SIG-M5 (cell line): ENCODE measurements at places on chromosomes 4 and X.
A peak's percentile ranks its signal among the peaks of the same experiment; 100 is the strongest.

GRCh38 chrX:130851569-130851968 is 51.4 kb downstream of the ENOX2 start:
- no peak for DNase-seq

DNA sequence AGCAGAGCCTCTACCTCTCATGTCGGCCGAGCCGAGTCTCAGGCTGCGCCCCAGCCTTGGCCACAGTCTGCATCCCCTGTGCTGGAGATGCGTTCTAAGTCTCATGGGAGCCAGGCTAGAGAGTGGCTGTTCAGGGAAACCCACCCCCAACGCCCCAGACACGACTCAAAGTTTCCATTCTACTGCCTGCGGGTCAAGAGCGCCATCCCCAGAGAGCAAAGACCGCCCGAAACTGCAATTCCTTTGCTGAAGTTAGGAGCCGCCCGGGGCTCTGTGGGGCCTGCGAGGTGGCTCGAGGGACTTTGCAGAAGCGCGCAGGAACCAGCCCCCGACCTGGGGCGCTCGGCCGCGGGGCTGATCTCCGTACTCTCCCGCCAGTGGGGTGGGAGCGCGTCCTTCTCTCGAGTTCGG is 10.0 kb upstream of the ELF4 start:
- DNase-seq, result no peak

GRCh38 chr4:37964734-37965457 is 4.7 kb downstream of the PTTG2 start:
- no peak for DNase-seq

GRCh38 chr4:103915224-103915869 is 195.6 kb upstream of the TACR3 start:
- DNase-seq, result no peak

GRCh38 chrX:2627272-2627867 is 63.7 kb upstream of the CD99 start:
- no peak for DNase-seq

GRCh38 chrX:41785685-41786084 is 61.7 kb downstream of the GPR82 start:
- DNase-seq, result no peak

DNA sequence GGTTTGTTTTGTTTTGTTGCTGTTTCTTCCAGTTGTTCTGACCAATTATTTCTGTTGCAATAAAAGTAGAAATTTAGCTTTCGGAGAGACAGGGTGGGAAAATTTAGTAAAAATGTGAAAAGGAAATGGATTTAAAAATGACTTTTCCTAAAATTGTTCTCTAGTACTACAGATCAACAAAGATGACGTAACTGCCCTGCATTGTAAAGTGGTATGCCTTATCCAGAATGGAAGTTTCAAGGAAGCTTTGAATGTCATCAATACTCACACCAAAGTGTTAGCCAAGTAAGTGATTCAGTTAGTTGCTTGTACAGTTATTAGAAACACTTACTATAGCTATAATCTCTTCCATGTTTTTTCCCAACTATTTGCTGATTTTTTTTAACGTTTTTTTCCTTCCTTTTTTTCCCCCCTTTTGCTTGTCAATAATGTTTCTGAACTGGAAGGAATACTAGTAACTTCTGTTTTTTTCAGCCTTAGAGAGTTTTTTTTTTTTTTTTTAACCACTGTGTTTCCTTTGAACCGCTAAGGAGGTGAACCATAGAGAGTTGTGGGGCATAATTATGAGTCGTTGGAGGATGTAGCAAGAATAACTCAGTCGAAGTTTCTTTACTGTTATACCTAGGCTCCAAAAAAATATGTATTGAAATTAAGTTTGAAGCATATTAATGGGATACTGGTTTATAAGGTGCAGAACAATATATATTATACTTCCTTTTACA is 2.2 kb downstream of the SRP72 start:
- DNase-seq, result no peak

DNA sequence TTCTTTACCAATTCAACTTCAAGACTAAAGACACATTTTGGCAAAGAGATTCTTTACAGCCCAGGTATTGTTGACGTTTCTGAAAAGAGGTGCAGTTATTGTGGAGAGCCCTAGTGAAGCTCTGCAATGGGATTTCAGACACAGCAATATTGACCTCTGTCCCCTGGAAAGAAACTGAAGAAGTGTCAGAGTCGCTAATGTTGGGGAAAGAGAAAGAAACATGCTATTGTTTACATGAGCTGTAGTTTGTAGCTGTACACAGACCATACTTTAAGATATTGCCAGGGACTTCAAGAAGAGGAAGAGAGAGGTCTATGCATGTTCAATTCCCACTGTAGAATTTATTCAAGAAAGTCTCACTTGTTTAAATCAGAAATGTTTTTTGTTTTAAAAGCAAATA is 497.3 kb upstream of the BOD1L1 start:
- DNase-seq, result no peak

GRCh38 chrX:10296576-10296975 is 139.8 kb downstream of the CLCN4 start:
- DNase-seq, result no peak

DNA sequence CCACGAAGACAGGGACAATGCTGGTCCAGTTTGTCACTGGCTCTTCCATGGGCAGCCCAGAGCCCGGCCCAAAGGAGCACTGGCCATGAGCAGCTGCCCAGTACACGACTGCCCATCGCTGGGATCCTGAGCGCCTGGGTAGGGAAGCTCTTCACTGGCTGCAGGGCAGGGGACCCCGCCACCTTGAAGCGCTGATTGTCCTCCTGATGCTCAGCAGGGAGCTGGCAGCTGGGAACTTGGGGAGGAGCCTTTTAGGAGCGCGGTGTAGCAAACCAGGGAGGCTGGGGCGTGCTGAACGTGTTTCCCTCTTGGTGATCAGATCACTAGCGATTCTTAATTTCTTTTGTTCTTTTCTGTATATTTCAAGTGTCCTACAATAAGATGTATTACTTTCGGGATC is 1.8 kb downstream of the L1CAM start:
- DNase-seq, result no peak

DNA sequence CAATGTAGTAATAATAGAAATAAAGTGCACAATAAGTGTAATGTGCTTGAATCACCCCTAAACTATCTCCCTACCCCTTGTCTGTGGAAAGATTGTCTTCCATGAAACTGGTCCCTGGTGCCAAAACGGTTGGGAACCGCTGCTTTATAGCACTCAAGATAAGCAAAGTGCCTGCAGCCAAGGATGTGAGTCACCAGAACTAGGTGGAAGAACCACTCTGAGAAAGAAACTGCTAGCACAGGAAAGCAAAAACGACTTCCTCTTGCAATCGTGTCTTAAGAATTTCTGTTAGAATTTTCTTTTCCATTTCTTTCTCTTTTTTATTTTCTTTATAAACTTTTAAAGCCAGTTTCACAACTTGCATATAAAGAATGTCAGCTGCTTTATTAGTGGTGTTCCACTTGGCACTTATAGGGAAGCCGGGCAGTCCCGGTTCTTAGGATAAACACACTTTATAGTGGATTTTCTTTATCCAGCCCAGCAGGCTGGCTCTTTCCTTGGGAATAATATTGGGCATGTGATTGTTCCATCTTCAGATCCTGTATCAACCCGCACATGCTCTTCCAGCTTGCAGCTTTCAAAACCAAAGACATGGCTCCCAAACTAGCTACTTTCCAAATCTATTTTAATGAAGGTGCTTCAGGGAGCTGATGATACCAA is 32.3 kb upstream of the CXCL8 start:
- DNase-seq, result peak; percentile 18

DNA sequence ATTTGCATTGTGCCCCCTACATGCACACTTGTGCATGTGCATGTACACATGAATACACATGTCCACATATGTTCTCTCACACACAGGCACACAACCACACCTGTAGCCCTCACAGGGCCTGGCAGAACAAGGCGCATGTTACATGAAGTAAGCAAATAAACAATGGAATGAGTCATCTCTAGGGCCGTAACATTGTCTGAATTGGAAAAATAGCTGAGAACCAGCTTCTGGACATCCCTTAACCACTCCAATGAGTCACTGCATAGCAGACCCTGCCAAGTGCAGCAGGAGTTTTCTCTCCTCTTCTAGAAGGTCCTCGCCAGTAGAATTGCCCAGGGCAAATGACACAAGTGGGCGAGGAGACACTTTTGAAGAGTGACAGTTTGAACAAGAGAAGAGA is 66.1 kb downstream of the MAGEA10 start:
- no peak for DNase-seq

DNA sequence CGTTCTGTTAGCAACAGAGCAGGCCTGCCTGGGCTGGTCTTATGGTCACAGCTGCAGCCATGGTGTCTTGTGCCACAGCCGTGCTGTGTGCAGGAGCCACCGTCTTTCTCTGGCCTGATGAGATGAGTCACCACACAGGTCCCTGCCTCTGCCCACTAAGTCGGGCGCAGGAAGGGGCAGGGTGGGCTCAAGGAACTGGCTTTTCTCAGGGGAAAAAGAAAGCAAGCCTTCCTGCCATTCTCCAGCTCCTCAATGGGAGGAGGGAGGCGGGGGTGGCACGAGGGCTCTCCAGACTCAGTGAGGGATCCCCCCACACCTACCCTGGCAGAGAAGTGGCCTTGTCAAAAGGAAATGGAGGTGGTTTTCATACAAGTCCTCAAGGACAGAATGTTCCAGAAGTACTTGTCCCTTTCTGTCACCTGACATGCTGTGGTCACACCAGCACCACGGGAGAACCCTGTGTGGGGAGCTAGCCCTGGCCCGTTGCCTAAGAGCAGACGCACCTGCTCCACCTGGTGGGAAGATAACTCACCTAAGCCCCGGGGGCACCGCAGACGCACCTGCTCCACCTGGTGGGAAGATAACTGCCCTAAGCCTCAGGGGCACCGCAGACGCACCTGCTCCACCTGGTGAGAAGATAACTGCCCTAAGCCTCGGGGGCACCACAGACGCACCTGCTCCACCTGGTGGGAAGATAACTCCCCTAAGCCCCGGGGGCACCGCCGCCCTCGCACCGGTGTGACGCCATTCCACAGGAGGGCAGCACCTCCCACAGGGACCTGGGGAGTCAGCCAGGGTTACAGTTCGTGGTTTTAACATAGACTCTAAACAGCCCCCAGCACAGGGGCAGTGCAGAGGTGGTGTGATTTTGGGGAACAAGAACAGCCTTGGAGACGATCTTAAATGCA is 18.5 kb downstream of the UVSSA start:
- DNase-seq, result no peak

GRCh38 chr4:125317525-125317877 is 2.7 kb downstream of the FAT4 start:
- DNase-seq, result no peak

GRCh38 chr4:130922955-130923354 is 1827.0 kb downstream of the C4orf33 start:
- DNase-seq, result no peak

DNA sequence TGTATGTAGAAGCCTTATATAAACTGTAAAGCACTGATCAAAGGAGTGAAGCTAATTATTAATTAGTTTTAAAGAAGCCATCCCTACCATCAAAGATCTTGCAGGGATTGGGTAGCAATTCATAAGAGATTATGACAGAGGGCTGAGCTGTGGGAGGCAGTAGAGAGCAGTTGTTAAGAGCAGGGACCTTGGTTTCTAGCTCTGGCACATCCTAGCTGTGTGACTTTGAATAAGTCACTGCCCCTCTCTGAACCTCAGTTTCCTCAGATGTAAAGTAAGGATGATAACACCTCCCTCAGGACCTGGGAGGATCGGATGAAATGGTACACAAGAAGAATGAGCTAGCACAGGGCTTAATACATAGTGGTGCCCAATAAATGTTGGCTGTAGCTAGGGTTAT is 45.4 kb downstream of the APLN start:
- no peak for DNase-seq

GRCh38 chrX:136204571-136204970 is 46.6 kb downstream of the MAP7D3 start:
- DNase-seq, result no peak

DNA sequence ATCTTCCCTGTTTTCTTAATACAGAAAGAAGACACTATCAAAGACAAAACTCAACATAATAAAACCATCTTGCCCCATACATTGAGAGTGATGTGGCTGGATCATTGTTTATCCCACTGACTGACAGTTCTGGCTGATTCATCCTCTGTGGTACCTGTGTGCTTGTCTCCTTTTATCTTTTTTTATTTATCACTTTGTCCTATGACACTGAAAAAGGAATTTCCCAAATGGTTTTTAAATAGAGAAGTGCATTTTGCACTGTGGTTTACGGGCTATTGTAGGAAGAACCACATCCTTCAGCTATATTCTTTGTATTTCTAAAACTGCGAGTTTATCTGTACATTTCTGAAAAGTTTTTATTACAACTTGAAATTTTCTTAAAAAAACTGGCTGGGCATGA is 15.0 kb downstream of the TTC29 start:
- no peak for DNase-seq

GRCh38 chrX:111006116-111006515 is 89.9 kb upstream of the PAK3 start:
- no peak for DNase-seq

- DNase-seq, result no peak
These were observed 34.6 kb downstream of the SEPTIN11 start for GRCh38 chr4:76984127-76984526.

DNA sequence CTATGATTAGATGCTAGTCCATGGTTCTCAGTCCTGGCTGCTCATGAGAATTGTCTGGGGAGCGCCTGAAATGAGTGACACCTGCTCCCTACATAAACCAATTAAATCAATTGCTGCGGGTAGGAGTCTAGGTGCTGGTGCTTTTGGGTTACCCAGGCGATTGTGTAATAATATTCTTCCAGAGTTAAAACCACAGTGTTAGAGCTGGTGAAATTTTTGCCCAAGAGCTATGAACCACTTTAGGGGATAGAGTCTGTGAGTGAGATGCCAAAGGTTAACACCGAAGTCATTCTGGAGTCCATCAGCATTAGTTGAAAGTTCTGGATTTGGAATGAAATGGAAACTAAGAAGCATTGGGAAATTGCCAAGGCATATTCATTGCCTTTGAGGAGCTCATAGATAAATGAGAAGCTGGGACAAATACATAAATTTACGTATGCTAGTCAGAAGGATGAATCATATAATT is 15.3 kb downstream of the PDK3 start:
- no peak for DNase-seq

DNA sequence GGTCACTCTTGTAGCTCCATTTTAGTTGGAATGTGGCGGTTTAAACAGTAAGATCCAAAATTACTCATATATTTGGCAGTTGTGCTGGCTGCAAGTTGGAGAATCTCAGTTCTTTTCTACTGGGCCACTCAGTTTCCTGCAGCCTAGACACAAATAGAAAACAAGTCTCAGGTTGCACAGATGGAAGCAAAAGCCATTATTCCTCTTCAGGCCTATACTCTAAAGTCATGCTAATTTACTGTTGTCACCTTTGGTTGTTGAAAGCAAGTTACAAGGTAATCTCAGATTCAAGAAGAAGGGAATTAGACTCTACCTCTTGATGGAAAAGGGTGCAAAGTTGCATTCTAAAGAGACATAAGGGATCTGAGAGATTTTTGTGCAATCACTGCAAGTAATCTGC is 345.4 kb downstream of the ADAM29 start:
- no peak for DNase-seq
